ENCODE measurements at places on chromosomes 11 and 22. TPM values are rescaled to one million over a fixed set of nuclear protein-coding genes. Genes with fewer than 3 reads are reported as not detected.

DNA sequence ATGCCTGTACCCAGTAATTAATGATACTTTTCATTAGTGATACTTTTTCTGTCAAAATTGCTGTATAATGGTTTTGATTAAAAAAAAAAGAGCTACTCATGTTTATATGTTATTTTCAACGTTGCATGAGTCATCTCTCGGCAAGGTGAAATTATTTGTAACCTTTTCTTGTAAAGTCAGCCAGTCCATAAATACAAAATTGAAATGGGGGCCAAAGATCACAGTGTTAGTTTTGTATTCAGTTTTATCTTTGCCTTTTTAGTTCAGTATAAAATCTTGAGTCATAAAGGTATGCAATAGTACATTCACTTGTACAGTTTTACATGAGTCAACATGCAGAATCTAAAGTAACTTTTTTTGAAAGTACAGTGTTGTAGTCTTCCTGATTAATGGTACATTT is 4.3 kb downstream of the ARHGEF12 start:
- no peaks in the 10 kb centered on the region for H3K27me3 ChIP-seq
- H3K4me1 ChIP-seq = peaks cover 6% of the 10 kb centered on the region
- no peak overlapping the region for H3K4me3 ChIP-seq
- H3K27ac ChIP-seq = no peak overlapping the region

- no peak for DNase-seq
- H3K4me3 ChIP-seq = no peak overlapping the region
- H3K36me3 ChIP-seq = peaks cover 5% of the 10 kb centered on the region
Observed at GRCh38 chr11:46942172-46942571, 5.6 kb downstream of the CSTPP1 start.

DNA sequence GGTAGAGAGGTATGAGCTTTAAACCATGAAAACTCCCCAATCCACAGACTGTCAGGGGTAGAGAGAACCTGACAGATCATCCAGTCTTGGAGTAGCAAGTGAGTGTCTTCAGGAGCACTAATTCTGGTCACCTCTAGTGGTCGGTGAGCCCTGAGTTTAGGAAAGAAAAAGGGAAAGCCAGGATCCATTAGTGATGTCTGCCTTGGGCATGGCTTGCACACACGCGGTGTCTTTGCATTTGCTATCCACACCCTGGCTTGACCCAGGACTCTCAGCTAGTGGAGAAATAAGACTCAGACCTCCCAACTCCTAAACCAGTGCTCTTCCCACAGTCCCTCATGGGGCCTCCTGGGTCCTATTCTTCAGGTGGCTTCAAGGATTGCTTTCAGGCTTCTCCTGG is 19.3 kb downstream of the POU2F3 start:
- no peak overlapping the region for H3K4me3 ChIP-seq
- H3K36me3 ChIP-seq = no peaks in the 10 kb centered on the region
- H3K27me3 ChIP-seq = no peaks in the 10 kb centered on the region
- H3K4me1 ChIP-seq = peaks cover 17% of the 10 kb centered on the region
- DNase-seq = no peak
- H3K27ac ChIP-seq = no peak overlapping the region

DNA sequence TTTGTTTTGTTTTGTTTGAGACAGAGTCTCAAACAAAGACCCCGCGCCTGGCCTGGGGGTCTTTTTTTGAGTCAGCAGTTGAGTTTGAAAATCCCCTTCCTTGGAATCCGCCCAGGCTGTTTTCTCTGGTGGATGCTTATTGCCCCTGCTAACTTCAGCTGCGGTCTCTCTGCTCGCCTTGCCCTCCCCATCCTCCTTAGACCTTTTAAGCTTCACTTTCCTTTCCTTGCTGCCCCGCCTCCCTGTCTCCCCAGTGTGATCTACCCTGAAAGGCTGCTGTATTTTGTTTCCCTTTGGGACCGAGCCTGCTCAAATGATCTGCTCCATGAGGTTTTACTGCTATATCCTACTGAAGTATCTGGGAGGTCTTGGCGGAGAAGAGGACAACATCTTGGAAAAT is 2.5 kb downstream of the USP18 start:
- DNase-seq = no peak
- no peak overlapping the region for H3K4me3 ChIP-seq
- no peaks in the 10 kb centered on the region for H3K4me1 ChIP-seq

DNA sequence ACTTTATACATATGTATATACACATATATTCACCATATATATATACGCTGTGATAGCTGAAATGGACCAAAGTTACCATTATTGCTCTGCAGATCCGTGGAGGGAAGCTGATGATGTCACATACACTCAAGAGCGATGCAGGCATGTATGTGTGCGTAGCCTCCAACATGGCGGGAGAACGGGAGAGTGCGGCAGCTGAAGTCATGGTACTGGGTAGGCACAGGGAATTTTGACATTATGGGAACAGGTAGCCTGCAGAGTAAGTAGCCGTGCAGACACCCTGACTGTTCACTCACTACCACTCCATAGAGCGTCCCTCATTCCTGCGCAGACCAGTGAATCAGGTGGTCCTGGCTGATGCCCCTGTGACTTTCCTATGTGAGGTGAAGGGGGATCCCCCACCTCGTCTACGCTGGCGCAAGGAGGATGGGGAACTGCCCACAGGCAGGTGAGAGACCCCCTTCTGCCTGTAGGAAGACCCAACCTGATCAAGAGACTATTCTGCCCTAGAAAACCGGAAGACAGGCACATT is 4.7 kb downstream of the ROBO3 start:
- no peak overlapping the region for H3K4me3 ChIP-seq
- peaks cover 72% of the 10 kb centered on the region for H3K27me3 ChIP-seq
- H3K36me3 ChIP-seq = no peaks in the 10 kb centered on the region
- no peaks in the 10 kb centered on the region for H3K4me1 ChIP-seq

DNA sequence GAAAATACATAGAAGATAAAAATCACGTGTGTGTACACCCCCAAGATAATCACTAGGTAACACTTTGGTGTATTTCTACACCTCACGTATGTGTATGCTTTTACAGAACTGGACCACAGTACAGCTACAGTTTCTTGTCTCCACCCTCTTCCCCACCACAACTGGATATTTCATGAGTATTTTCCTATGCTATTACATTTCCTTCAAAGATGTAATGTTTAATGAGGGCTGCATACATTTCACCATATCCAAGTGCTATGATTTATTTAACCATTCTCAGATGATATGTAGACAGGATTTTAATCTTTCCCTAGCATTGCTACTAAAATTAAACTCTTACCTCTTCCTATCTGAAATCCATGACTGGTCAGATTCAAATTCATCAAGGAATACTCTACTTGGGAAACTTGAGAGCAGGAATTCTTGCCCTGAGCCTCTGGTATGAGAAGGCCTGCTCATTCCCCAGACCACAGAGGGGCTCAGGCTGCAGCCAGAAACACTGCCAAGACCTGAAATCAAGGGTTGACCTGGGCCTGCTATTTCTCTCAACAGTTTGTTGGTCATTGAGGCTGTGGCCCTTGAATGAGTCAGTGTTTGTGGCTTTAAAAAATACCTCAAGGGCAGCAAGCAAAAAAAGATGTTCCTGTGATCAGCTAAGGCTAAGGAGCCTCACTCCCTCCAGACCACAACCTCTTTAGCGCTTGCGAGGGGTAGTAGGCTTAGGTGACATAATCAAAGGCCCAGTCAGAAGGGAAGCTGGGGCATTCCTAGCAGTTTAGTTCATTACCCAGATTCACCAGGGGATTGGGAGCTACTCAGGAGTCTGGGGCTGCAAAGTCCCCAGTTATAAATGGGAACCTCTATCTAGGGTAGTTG is 55.5 kb downstream of the ABTB2 start:
- H3K27ac ChIP-seq = no peak overlapping the region
- H3K27me3 ChIP-seq = no peaks in the 10 kb centered on the region
- no peak for DNase-seq
- H3K36me3 ChIP-seq = no peaks in the 10 kb centered on the region
- no peak overlapping the region for H3K4me3 ChIP-seq

- H3K36me3 ChIP-seq = no peaks in the 10 kb centered on the region
- H3K27me3 ChIP-seq = no peaks in the 10 kb centered on the region
- peak; percentile 53 for DNase-seq
- H3K4me1 ChIP-seq = no peaks in the 10 kb centered on the region
- H3K4me3 ChIP-seq = no peak overlapping the region
Observed at GRCh38 chr22:19872779-19873137, 18.1 kb upstream of the GNB1L start.

DNA sequence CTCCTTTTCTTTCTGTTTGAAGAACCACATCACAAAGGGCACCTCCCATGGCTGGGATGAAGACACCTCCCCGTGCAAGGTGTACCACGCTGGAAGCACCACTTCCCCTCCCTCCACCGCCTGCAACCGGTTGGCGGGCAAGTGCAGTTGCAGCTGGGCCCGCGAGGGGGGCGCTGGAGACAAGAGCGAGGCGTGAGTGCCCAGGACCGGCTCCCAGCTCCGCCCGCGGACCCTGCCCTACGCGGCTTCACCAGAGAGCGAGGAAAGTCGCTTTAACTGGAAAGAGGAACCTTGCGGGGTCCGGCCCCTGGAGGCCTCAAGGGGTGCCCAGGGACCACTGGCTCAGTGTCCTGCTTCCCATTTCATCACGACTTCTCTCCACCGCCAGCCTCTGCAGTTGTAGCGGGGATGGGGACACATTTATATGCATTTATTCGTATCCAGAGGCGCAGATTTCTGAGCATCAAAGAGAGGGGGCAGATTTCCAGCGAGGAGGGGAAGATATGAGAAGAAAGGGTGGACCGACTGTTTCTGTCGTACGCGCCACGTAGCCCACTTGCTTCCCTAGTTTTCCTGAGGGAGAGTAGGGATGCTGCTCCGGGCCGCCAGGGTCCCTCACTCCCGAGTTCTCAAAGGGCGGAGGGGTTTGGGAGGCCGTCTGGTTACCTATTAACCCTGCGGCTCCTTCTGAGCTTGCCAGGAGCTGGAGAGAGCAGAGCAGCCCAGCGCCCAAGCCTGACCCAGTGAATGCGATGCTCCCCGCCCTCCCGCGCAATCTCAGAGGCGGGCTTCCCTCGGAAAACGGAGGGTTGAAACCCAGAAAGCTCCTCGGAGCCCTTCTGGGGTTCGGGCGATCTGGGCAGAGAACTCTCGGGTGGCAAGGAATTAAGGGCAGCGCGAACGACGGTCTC is 3.5 kb downstream of the ESAM start:
- H3K36me3 ChIP-seq = no peaks in the 10 kb centered on the region
- H3K4me3 ChIP-seq = peak overlapping the region; percentile 81
- H3K27ac ChIP-seq = no peak overlapping the region

GRCh38 chr22:29780748-29781676 is 13.8 kb downstream of the UQCR10 start:
- H3K4me3 ChIP-seq = no peak overlapping the region
- H3K36me3 ChIP-seq = no peaks in the 10 kb centered on the region
- no peak overlapping the region for H3K27ac ChIP-seq
- no peak for DNase-seq

DNA sequence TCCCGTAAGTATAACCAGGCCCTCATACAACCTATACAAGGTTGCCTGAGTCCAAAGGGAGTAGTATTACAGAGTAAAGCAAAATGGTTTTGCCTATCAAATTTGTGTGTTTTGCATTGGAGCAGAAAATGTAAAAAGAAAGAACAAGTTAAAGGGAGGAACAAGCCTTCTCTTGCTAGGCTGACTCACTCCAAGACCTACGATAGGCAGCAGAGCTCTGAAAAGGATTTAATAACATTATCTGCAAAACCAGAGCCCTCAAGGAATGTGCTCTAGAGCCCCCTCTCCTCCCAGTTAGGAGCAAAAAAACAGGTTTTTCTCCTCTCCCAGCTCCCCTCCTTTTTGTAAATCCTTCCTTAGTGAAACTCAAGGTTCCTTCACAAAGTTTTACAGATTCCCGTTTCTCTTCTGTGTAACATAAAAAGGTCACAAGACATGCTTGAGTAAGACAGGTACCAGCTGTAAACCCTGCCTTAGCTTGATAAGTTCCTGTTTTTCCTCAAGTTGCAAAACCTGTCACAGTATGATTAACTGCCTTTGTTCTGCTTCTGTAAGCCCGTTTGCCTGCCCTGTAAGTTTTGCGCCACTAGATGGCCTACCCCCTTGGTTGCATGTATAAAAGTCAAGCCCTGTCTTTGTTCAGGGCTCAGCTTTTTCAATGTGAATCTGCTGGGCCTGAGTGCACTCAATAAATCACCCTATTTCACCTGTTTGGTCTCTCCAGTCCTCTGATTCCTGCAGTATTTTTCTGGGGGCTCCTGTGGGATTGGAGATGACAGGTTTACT is 498.2 kb downstream of the KCNA4 start:
- no peaks in the 10 kb centered on the region for H3K27me3 ChIP-seq
- peaks cover 20% of the 10 kb centered on the region for H3K36me3 ChIP-seq
- DNase-seq = peak; percentile 47
- H3K4me3 ChIP-seq = no peak overlapping the region

DNA sequence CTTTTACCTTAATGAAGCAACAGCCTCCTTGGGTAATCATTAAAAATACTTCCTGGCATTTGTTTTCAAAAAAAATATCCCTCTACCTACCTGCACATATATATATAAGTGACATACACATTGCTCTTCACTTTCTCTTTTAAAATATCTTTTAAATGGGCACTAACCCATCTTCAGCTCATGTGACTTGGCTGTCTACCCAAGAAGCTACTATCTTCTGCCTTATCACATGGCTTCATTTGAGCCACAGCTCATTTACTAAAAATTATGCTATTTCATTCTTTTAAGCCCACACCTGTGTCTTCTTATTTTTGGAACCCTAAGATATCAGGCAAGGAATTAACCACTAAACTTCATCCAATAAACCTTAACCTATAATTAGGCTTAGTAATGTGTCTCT is 37.0 kb upstream of the SOX6 start:
- H3K27ac ChIP-seq = no peak overlapping the region
- no peaks in the 10 kb centered on the region for H3K27me3 ChIP-seq
- no peak for DNase-seq
- no peaks in the 10 kb centered on the region for H3K36me3 ChIP-seq
- H3K4me1 ChIP-seq = no peaks in the 10 kb centered on the region

DNA sequence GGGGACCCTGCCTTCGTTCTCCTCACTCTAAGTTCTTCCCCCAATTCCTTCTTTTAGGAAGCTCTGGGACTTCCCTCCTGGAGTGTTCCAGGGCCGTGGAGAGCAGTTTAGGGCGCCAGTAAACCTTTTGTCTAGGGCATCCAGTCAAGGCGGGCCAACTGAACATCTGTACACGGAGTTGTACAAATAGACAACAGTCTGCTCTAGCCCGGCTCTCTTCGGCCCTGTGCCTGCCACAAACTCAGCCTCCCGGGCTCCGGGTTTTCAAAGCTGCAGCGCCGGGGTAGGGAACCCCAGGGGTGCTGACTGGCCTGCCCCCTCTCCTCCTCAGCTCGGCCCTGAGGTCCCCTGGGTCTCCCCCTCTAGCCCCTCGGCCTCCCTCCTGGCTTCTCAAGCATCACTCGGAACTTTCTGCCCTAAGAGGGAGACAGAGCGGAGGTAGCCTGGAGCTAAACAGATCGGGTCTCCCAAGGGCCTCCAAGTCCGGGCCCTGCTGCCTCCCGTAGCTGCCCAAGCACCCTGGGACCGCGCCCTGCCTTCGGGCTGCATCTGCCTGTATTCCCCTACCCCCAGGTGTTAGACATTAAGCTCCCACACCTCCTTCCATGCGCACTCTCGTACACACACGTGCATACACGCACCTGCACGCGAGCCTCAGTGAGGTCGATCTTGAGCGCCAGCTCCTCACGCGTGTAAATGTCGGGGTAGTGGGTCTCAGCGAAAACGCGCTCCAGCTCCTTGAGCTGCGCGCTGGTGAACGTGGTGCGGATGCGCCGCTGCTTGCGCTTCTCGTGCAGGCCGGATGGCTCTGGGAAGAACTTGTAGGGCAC is 3.3 kb downstream of the PHOX2A start:
- H3K27ac ChIP-seq = no peak overlapping the region
- H3K4me1 ChIP-seq = peaks cover 5% of the 10 kb centered on the region
- H3K36me3 ChIP-seq = peaks cover 8% of the 10 kb centered on the region
- DNase-seq = no peak

MAJIN gene
- total RNA-seq = not detected

MTA2 gene
- total RNA-seq = 143 TPM

ST14 gene
- 22.9 TPM for total RNA-seq

OR4C45 gene
- not detected for total RNA-seq

IFT27 gene
- total RNA-seq = 43.4 TPM

BET1L gene
- 49.4 TPM for total RNA-seq

TIMP3 gene
- total RNA-seq = 0.86 TPM

PHOX2A gene
- 1.4 TPM for total RNA-seq

Measured in H9 (cell line).